NCI-H460 (cell line): ENCODE measurements at places on chromosomes 3 and 15. TPM values are rescaled to one million over a fixed set of nuclear protein-coding genes. Genes with fewer than 3 reads are reported as not detected.

The GRIP2 gene
- total RNA-seq, result 0.03 and 0.27 TPM in 2 replicates

The STXBP5L gene
- 0.02 TPM in 1 of 2 replicates, not detected in the other for total RNA-seq

The CACNA2D3 gene
- total RNA-seq, result 6.4 and 10.8 TPM in 2 replicates

The IL5RA gene
- total RNA-seq, result 0.06 TPM in 1 of 2 replicates, not detected in the other

The KCNH8 gene
- not detected in 2 replicates for total RNA-seq

The ITGA11 gene
- 0.09 and 0.12 TPM in 2 replicates for total RNA-seq

The TM4SF1 gene
- total RNA-seq, result 898 and 928 TPM in 2 replicates

The ESYT3 gene
- total RNA-seq, result 1.5 and 2.6 TPM in 2 replicates

DNA sequence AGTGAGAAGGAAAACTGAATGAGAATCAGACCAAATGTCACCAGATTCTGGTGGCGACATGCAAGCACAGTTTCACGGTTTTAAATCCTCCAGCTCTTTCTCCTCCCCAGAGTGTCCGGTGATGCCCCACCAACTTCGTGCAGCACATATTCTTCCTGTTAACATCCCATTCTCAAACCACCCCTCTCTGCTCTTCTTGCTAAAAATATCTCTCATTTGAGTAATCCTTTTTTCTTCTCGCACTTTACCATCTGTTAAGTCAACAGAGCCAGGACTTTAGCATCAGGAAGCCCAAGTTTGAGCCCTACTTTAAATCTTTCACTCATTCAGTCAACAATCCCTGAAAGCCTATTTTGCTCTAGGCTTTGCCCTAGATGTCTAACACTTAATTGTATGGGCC is 68.2 kb upstream of the VGLL4 start:
- DNase-seq, result no peak

GRCh38 chr3:99941211-99941610 is 123.5 kb downstream of the CMSS1 start:
- no peak for DNase-seq

- DNase-seq, result no peak
These were observed 8.0 kb downstream of the CEP152 start for GRCh38 chr15:48802867-48803266.

GRCh38 chr3:29385046-29385830 is 104.4 kb downstream of the RBMS3 start:
- DNase-seq, result no peak

DNA sequence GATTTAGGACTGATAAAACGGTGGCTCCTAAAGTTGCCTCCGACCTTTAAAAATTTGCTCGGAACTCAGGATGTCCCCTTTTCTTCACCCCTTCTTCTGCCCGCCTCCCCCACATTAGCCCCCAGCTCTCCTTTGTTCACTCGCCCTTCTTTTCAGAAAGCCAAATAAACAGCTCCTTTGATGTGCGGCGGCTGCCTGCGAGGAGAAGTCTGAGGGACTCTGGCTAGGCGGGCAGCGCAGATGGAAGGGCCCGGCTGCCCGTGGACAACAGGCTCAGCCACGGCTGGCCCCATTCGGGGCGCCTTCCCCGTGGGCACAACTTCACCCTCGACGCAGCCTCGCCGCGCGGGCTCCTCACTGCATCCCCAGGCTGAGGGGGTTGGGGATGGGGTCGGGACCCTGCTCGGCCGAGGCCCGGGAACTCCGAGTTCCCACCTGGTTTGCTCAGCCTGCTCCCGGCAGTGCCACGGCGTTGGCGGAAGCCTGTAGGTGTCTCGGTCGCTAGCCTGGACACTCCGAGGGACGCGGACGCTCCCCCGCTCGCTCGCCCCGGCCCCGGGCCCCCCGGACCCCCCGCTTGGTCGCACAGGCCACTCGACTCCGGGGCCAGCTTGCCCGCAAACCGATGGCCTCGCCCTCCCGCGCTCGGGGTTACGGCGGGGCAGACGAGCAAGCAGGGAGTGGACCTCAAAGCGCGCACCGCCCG is 897 bp upstream of the TLE3 start:
- peak; percentile 15 for DNase-seq

DNA sequence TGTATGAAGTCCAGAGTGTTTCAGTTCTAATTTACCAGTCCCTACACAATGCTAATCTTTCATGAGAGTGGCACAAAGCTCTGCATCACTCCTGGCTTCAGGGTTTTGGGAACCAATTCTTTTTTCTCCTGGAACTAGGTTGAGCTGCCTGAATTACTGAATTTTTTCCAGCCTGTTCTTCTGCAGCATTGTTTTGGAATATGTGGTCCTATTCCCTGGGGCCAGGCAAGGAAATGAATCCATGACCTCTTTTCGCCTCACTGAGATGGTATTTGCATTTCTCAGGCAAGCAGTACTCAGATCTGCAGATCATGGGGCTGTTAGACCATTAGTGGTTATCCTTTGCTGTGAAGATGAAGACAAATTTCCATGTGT is 25.6 kb upstream of the GPR171 start:
- no peak for DNase-seq

GRCh38 chr3:18937574-18937973 is 210.7 kb upstream of the KCNH8 start:
- DNase-seq, result no peak

DNA sequence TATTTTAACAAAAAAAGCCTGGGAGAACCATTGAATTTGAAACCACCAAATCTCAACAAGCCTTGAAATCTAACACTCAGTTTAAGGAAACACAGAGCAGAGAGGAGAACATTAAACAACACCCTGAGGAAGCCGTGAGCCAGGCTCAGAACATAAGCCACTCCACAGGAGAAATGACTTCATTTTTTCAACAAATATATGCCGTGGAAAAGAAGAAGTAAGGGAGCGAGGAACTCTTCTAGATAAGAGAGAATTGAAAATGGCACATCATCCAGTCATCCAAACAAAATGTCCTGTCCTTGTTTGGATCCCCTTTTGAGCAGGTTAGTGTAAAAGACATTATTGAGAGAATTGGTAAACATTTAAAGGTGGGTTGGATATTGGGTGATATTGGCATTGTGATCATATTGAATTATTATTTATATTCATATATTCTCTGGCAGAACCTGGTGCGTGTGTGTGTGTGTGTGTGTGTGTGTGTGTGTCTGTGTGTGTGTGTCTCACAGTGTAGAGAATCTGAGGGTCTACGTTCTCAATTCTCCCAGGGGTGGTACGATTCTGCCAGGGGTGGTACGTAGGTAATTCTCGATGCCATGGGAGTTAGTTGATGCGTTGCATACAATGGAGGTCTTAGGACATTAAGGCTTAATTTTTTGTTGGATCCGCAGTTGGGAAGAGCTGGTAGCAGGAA is 94.4 kb downstream of the ST6GAL1 start:
- no peak for DNase-seq

GRCh38 chr3:189673535-189673934 is 42.3 kb downstream of the TP63 start:
- DNase-seq, result no peak

GRCh38 chr3:69008980-69009379 is 4.5 kb downstream of the EOGT start:
- no peak for DNase-seq

DNA sequence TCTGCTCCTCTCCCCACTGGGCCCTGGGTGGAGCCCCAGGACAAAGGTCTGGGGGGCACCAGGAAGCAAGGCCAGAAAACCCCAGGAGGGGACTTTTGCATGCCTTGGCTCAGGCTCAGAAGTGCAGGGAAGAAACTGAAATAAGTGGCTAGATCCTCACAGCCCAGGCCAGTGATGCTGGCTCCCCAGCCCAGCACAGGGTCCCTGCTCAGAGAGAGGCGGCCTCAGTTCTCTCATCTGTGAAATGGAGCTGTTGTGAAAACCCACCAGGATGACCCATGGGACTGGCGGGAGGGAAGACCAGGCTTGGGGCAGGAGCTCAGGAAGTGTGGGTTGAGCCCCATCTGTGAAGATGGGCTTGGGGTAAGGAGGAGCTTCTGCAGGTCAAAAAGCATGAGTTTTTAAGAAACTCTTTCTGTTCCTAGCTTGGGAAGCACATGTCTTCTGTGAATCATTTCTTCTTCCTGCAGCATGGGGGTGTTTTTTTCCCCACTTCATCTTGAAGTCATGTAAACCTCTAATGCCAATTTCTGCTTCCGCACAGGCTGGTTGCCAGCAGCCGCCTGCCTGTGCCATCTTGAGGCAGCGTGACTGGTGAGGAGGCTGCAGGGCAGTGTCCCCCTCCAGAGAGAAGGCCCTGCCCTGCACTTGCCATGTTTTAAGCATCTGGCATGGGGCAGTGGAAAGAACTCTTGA is 118.6 kb downstream of the SMAD6 start:
- DNase-seq, result no peak

GRCh38 chr3:134666466-134666865 is 15.6 kb upstream of the KY start:
- no peak for DNase-seq

GRCh38 chr15:66953523-66954229 is 111.7 kb upstream of the SMAD3 start:
- DNase-seq, result no peak

DNA sequence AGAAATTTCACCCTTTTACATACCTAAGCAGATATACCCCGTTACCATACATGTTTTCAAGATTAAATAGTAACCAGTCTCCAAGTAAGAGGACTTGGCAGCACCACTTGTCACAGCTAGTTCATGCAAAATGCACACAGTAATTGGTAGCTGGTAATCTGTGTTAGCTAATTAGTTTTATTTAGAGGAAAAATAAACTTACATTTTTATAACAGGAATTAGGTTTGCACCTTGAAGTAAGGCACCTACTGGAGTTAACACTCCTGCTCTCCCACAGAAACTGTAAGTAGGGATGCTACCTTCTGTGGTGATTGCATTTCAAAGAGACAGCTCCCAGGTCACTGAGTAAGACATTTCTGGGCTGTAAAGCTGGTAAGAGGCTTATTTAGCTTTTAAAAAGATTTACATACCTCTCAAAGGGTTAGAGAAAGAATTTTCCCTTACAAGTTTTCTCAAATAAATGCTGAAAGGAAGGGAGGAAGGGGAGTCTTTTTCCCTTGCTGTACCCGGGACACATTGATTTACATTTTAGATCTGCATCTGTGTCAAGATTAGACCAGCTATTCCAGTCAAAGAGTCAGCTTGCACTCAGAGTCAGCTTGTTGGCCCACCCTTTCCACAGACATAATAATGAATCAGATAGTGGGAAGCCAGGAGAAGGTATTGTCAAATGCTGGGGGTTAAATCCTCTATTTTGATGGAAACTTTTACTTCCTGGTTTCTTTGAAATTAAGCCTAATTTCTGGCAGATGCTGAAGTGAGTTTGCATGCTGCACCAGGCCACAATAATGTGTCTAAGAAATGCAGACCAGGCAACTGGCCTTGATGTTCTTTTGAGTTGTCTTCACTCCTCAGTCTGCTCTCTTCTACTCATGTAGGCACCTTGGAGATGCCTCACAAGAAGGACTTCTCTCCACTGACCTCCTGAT is 77.6 kb upstream of the CHD2 start:
- DNase-seq, result no peak

GRCh38 chr15:80431635-80432344 is 27.6 kb downstream of the ARNT2 start:
- DNase-seq, result no peak

DNA sequence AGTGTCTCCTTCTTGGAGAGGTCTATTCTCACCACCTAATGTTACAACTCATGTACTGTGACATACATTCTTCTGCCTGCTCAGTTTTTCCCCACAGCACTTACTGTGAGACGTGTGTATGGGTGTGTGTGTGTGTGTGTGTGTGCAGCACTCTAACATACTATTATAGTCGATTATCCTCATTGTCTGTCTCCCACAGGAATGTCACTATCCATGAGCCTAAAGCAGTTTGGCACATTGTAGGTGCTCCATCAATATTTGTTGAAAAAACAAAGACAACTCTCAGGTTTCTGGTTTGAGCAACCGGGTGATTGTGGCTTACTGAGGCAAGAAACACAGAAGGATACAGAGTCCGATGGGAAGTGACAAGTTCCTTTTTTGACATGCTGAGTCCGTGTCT is 8.6 kb upstream of the ZNF148 start:
- no peak for DNase-seq

DNA sequence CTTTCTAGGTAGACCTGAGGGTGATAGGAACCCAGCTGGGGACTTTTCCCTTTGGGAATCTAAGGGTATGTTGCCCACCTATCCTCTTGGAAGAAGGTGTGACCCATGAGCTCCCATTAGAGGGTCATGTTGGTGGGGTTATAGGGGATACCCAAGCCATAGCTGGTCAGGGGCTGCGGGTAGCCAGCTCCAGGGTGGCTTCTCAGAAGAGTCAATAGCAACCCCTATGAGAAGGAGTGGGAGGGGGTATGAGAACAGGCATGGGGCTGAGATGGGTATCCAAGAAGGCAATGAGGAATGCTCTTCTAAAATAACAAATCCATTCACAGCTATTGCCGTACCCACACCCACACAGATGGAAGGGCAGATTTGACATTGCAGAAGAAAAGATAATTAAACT is 217.8 kb downstream of the UACA start:
- DNase-seq, result no peak

DNA sequence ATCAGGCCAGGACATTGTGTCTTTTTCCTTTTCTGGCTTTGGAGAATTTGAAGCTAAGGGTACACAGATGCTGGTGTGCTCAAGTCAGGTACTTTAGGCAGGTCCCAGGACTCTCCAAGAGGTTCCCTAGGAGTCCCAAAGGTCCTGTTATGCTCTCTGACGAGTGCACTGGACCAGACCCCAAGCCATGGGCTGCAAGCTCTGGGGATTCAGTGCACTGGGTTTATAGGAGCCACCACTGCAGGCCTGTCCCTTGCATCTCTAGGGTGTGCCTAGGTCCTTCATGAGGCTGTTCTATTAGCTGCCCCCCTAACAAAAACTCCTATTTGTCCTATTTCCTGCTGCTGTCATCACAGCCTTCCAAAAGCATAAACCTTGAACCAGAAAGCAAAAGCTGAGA is 31.9 kb upstream of the BFSP2 start:
- no peak for DNase-seq
